ENCODE measurements at places on chromosomes 5 and 9. TPM values are rescaled to one million over a fixed set of nuclear protein-coding genes. Genes with fewer than 3 reads are reported as not detected.

- DNase-seq = no peak
Measured at GRCh38 chr5:56170557-56170956, 62.6 kb downstream of the ANKRD55 start.

DNA sequence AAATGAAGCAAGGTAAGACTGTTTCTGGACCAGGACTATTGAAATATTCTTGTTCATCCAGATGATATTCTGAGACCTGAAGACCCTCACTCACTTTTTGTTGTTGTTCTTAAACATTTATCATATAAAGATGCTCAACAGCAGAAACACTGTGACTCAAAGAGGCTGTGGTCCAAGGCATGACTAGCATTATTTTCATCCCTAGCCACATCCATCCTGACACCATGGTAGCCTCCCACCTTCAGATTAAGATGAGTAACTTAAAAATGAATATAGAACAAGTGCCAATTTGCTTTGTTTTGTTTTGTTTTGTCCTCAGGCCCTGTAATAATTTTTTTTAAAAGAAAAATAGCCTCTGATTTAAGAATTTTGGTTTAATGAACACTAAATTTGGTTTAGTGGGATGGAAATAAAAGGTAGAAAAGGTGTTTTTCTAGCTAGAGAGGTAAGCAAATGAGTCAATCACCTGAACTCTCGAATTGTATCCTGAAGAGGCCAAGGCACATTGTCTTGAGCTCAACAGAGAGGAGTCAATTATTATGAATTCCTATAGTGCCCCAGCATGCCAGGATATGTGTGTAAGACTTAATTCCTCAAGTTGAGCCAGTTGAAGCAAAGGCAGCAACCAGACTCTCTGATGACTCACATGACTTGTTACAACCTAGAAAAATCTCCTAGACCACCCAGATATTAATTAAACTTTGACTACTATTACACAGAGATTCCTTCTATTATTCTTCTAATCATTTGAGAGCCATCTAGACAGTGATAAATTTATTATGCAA is 380.1 kb upstream of the TUSC1 start:
- no peak for DNase-seq

The PCDHAC1 gene
- 2.9 TPM for total RNA-seq

GRCh38 chr5:17880869-17881268 is 246.6 kb downstream of the TAF11L14 start:
- DNase-seq = no peak

- no peak for DNase-seq
Measured at GRCh38 chr9:79395228-79395627, 176.5 kb upstream of the TLE4 start.

The SLC34A3 gene
- total RNA-seq = not detected

The NR2F1 gene
- total RNA-seq = 21.1 TPM

DNA sequence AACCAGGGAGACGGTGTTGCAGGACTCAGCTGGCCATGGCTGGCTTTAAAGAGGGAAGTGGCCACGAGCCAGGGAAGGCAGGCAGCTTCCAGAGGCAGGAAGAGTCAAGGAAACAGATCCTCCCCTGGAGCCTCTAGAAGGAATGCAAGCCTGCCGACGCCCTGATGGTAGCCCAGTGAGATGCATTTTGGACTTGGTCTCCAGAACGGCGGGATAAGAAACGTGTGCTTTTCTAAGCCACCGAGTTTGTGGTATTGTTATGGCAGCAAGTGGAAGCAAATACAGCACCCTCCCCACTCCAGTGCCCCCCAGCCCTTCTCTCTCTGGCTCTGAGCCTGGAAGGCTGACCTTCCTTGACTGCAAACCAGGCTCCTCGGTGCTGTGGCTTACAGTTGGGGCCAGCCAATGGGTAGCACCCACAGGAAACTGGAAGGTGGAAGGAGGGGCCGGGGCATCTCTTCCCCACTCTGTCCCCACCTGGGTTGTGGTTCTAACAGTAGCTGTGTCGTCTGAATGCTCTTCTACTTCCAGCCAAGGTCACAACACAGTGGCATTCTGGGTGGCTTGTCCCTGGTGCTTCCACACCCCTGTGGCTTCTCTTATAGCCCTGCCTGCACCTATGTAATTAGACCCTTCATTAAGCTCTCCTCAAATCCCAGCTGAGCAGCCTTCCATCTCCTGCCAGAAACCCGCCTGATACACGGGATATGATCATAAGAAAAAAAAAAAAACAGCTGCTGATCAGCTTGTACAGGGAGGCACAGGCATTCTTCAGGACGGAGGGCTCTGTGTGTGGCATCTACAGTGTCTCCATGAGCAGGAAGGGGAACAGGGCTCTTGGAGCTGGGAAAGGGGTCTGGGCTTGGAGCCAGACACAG is 29.9 kb upstream of the UNC5A start:
- DNase-seq = no peak

GRCh38 chr9:34556949-34557348 is 32.6 kb downstream of the CNTFR start:
- DNase-seq = no peak

DNA sequence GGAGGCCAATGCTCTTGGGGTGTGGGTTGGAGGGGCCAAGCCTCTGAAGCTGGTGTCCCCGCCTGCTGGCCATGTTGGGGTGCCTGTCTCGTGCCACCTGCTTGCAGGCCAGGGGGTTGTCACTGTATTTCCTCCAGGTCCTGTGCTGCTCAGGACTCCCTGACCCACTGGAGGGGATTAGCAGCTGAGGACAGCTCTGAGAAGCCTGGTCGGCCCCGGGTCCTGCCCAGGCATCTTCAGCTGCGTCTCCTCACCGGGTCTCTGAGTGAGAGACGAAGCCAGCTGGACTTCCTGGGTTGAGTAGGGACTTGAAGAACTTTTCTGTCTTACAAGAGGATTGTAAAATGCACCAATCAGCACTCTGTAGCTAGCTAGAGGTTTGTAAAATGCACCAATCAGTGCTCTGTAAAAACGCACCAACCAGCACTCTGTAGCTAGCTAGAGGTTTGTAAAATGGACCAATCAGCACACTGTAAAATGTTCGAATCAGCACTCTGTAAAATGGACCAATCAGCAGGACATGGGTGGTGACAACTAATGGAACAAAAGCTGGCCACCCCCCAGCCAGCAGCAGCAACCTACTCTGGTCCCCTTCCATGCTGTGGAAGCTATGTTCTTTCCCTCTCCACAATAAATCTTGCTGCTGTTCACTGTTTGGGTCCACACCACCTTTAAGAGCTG is 20.6 kb upstream of the SLC9A3 start:
- DNase-seq = no peak

The PSD2 gene
- 0.53 TPM for total RNA-seq

- DNase-seq = peak; percentile 43
Measured at GRCh38 chr9:16704116-16705110, 166.1 kb downstream of the BNC2 start.

GRCh38 chr5:63233911-63234310 is 655.3 kb downstream of the LRRC70 start:
- no peak for DNase-seq

The FOXD4L5 gene
- total RNA-seq = 0.19 TPM

The SLC27A6 gene
- total RNA-seq = 1.9 TPM

The CACNA1B gene
- 1.5 TPM for total RNA-seq

DNA sequence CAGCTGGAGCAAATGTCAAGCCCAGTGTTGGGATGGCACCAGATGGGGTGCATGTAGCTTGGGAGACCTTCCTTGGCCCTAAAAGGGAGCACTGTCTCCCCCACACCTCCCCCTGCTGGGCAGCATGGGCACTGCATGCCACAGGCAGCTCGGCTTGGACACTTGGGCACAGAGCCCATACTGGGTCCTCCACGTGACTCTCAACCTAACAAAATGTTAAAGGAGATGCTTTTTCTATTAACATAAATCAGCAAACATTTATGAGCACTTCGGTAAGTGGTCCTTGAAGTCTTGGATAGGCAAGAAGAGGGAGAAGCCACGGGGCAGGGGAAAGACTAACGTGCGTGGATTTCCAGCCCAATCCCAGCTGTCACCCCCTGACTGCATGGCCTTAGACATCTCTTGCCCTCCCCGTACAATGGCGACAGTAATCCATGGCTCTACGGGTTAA is 23.9 kb upstream of the MAPK9 start:
- peak; percentile 56 for DNase-seq

- DNase-seq = no peak
Measured at GRCh38 chr9:36154331-36154952, 14.7 kb upstream of the CCIN start.

GRCh38 chr5:133952729-133953567 is 15.5 kb downstream of the C5orf15 start:
- no peak for DNase-seq

- DNase-seq = peak; percentile 61
Measured at GRCh38 chr5:115543365-115544042, 1.1 kb downstream of the FEM1C start.

DNA sequence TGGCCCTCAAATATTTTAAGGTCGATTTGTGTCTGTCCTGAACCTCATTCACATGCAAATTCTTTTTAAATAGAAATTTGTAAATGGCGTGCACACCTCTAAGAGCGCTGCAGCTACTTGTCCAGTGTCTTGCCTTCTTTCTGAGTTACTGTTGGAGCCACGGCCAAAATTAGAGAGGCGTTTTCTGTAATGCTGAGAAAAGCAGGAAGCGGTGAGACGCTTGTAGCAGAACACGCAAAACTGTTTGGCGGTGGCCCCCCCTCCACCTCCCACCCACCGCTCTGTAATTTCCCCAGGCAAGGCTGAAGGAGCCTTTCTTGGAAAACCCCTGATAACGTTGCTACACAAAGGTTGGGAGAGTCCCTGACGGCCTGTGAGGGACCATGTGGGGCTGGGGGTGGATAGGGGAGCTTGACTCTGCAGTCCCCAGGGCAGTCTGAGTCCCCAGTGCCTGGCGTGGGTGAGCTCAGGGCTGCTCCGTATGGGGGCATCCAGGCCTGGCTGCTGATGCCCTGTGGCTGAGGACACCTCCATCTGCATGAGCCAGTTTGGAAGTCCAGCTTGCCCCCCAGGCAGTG is 96.5 kb downstream of the GADD45G start:
- DNase-seq = no peak

The SHC3 gene
- 0.64 TPM for total RNA-seq

The IL13 gene
- not detected for total RNA-seq

DNA sequence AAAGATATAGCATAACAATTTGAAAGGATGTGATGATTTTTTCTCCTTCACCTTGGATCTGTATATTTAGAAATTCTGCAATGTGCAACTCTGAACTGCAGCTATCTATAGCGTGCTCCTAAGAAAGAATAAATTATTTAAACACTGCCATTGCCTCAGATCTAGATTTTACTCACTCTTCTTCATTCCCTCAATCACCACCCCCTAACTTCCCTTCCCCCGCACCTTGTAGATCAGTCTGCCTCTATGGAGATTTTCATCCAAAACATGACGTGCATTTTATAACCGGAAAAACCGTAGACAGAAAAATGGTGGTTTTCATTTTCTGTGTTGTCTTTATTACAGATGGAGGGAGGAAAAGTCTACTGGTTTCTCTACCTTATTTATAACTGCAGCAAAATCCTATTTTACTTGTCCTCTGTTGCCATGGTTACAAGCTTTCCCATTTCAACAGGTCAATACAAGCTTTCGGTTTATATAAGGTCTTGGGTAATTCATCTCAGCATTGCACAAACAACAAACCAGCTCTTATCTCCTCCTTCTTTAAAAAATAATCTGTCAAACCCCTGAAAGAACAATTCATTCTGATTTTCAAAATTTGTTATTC is 480.0 kb downstream of the TAF11L14 start:
- DNase-seq = no peak

- DNase-seq = no peak
Measured at GRCh38 chr9:96089452-96090085, 212.4 kb downstream of the HSD17B3 start.

The CARD6 gene
- not detected for total RNA-seq

The FRMD3 gene
- 1.8 TPM for total RNA-seq
